ENCODE measurements at places on chromosomes 5 and 9. TPM values are rescaled to one million over a fixed set of nuclear protein-coding genes. Genes with fewer than 3 reads are reported as not detected.

Gene IQGAP2
- total RNA-seq, result 16.6 TPM

GRCh38 chr5:154714266-154714986 lies 40.8 kb upstream of the LARP1 start:
- DNase-seq, result no peak

Gene C8G
- total RNA-seq, result not detected

Gene HTR1A
- total RNA-seq, result not detected

DNA sequence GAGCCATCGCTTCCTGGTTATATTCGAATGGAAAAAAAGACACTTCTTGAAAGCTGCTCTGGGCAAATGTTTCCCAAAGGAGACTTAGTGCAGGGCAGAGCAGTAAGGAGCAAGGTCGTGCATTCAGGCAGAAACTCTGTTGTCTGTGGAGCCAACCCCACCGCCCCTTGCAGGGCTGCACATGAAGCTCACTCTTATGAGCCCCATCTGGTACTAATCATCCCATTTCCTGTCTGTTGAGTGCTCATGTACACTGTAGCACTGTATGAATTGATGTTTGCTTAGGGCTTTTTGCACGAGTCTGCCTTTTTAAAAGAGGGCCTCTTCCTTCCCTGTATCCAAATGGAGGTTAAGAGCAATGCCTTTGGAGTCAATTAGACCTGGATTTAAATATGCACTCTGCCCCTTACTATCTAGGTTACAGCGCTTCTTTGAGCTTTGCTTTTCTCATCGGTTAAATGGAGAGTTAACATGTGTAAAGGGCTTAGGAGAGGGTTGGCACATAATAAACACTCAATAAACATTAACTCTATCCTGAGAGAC lies 25.4 kb downstream of the HMHB1 start:
- DNase-seq, result no peak

DNA sequence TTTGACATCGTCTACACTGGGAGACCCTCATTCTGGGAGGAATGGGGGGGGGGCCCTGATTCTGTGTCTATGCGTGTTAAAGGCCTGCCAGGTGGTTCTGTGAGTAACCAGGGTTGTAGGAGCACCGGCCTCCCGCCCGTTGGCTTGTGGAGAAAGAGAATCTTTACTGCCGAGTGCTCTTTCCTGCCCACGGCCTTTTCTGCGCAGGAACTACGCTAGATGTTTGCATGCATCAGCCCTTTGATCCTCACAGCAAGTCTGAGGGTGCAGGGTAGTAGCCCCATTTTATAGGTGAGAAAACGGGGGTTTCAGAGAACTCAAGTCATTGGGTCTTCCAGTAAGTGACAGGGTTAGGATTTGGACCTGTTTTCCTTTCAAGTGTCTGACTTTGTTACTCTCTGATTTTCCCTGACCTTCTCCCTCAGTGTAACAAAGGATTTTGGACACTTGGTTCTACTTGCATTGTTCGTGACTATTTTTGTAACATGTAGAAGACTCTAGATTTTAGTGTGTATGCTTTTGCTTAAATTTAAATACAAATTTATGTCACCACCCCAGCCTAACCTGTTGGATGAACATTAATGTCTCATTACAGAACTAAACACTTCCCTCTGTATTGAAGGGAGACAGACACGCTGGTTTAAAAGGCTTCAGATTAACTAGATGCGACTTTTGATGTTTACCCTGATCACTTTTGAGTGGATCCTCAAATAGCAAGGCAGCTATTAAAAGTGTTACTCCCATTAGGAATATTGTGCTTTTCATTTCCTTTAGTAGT lies 22.0 kb downstream of the MAST4 start:
- no peak for DNase-seq

Gene P4HA2
- 15.8 TPM for total RNA-seq

Gene SPAAR
- not detected for total RNA-seq

Gene OTP
- total RNA-seq, result not detected

DNA sequence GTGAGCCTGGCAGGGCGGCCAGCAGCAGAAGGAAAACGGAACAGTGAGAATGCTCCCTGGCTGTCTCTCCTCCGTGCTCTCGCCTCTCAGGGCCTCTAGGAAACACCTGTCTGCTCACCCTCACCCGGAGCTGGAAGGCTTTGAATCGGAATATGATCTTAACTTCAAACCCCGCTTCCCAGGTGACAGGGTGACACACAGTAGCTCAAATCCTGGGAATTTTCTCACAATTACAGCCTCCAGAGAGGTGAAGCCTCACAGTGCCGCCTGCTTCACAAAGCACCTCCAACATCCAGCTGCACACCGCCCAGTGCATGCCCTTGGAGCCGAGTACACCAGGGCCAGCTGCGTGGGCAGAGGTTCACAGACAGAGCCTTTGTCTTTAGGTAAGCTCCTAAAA lies 12.5 kb downstream of the SEC16A start:
- DNase-seq, result no peak

Gene RALGDS
- total RNA-seq, result 71.1 TPM

Gene C9
- not detected for total RNA-seq

GRCh38 chr9:92146610-92147009 lies 31.4 kb upstream of the SPTLC1 start:
- no peak for DNase-seq

DNA sequence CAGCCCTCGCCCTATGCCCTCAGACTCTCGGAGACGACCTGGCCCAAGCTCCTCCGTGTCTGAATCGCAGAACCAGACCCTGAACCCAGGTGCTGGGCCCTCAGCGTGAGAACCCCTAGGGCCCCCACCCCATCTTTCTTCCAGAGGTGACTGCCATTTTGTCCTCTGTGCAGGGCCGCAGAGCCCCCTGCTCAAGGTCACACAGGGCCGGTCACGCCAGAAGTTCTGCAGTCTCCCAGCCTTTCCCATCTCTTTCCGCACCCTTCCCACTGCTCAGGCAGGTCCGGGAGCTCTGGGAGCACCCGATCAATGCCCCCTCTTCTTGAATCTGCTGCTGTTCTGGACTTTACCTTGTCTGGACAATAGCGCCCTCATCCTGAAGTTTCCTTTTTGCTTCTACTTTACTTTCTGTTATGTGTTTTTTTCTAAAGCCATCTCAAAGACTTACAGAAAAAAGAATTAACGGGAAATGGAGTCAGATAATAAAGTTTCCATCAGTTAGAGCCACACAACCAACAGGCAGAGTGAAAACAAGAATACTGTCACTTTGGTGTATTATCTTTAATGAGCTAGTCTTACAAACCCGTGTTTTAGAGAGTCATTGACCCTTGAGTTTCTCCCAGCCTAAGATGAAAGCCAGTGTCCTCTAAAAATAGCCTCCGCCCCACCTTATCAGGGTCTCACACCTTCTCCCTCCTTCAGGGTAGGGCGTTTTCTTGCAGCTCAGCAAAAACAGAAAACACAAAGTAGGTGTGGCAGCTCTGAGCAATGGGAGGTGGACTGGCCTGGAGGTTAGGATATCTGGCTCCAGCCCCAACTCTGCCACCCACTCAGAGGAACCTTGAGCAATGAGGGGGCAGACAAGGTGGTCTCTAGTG lies 1.8 kb downstream of the TMOD1 start:
- no peak for DNase-seq

DNA sequence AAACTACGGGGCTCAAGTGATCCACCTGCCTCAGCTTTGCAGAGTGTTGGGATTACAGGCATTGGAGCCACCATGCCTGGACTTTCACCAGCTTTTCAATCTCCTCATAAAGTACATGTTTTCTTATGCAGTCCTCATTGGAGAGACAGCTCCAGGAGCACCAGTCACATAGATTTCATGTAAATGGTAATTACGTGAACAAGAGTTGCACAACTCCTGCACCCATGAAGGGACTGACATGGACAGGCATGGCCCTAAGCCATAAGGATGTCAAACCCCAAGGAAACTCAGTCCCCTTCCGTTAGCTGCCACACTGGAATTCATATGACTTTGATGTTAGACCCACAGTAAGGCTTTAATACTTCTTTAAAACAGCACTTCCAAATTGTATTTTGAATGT lies 7.6 kb upstream of the ADGRV1 start:
- no peak for DNase-seq

Gene PIP5K1B
- 0.56 TPM for total RNA-seq

Gene SLC25A2
- total RNA-seq, result 0.79 TPM

Gene SPATA31D3
- not detected for total RNA-seq

GRCh38 chr5:143140492-143141203 lies 262.8 kb downstream of the NR3C1 start:
- DNase-seq, result no peak

Gene GRXCR2
- total RNA-seq, result not detected

GRCh38 chr5:104400941-104401340 lies 838.4 kb upstream of the NUDT12 start:
- DNase-seq, result no peak

Gene PCDHA9
- total RNA-seq, result not detected

DNA sequence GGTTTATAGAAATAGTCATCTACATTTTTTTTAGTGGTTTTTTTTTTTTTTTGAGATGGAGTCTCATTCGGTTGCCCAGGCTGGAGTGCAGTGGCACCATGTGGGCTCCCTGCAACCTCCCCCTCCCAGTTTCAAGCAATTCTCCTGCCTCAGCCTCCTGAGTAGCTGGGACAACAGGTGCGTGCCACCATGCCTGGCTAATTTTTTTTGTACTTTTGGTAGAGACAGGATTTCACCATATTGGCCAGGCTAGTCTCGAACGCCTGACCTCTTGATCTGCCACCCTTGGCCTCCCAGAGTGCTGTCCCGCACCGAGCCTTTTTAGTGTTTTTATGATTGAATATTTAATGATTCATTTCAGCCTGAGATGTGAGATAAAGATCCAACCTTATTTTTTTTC lies 27.3 kb downstream of the ANKRD33B start:
- no peak for DNase-seq

DNA sequence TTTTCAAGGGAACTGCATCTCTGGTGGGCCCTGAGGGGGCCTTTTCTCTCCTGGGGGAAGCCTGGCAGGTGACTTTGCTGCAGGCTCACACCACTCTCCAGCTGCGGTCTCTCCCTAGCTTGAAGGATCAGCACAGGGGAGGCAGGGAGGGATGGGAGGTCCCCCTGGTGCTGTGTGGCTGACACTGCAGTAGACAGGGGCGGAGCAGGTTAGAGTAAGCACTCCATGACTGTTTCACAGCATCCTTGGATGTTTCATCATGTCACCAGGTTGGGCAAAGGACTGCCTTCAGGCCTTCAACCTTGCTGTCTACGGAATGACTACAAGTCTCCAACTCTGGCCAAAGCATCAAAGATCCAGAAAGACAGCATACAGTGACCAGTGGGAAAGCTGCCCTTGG lies 470.7 kb downstream of the CDK5RAP2 start:
- DNase-seq, result no peak

DNA sequence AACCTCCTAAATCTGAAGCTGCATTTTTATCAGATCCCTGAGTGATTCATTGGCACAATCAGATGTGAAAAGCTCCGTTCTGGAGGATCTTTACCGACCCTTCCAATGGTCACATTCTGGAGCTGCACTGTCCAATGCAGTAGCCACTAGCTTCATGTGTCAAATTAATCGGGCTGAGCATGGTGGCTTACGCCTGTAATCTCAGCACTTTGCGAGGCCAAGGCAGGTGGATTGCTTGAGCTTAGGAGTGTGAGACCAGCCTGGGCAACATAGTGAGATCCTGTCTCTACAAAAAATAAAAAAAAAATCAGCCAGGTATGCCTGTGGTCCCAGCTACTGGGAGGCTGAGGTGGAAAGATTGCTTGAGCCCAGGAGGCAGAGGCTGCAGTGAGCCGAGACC lies 3.7 kb downstream of the IL17B start:
- no peak for DNase-seq

GRCh38 chr9:88852794-88853193 lies 138.5 kb upstream of the S1PR3 start:
- DNase-seq, result no peak

DNA sequence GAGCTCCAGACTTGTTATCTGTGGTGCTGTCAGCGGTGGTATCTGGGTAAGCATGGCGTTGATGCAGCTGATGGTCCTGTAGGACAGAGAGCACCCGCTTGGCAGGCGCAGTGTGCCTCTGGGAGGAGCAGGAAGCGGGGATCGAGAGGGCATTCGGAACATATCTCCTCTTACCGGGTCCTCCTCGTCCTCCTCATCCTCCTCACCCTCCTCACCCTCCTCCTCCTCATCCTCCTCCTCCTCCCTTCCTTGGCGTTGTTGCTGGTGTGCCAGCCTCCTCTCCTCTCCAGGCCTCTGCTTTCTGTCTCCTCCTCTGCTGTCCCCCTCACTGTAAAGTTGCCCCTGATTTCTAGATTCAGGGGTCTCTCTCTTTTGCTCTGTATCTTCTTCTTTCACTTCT lies 21.2 kb downstream of the ECM2 start:
- DNase-seq, result no peak
